ENCODE measurements at places on chromosomes 7 and 10. TPM values are rescaled to one million over a fixed set of nuclear protein-coding genes. Genes with fewer than 3 reads are reported as not detected.

DNA sequence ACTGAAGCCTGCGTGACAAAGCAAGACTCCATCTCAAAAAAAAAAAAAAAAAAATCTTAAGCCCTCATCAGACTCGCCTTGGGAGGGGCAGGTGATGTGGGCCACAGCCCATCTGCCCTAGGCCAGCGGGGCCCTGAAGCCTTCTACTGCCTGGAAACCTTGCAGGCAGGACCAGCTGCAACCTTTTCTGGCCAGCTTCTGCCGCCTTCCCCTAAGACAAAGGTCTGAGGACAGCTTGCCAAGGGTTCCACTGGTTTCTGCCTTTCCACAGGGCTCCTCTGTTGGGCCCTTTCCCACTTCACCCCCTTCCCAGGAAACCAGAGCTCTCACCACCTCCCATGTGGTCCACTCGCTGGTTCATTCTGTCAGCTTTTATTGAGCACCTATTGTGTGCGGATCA is 35.2 kb downstream of the UBTD1 start:
- no peak for DNase-seq

GRCh38 chr7:6650521-6651011 is 13.4 kb downstream of the ZNF316 start:
- DNase-seq, result no peak

GRCh38 chr7:44470135-44470479 is 20.4 kb downstream of the NUDCD3 start:
- no peak for DNase-seq

- DNase-seq, result no peak
Measured at GRCh38 chr7:26580711-26581110, 283.7 kb downstream of the SKAP2 start.

GRCh38 chr10:110822035-110822711 is 49.6 kb upstream of the PDCD4 start:
- no peak for DNase-seq

GRCh38 chr10:27743012-27743876 is 2.4 kb downstream of the MKX start:
- no peak for DNase-seq

DNA sequence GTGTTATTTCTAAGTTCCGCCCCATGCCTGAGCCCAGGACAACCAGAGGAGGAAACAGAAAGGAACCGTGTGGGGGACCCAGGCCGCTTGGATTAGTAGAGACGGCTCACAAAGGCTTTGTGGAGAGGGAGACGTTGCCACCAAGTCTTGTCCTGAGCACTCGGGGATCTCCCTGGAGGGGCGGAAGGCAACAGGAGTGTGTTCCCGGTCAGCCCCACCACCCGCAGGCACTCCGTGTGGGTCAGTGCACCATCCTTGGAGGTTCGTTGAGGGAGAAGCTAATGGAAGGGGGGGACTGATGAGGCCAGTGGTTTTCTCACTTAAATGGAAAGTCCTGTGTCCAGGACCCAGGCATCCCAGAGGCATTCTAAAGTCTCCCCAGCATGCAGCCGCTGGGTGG is 26.7 kb upstream of the EN2 start:
- DNase-seq, result no peak

Gene TRIP6
- 96.8 TPM for polyA plus RNA-seq

Gene TMEM60
- polyA plus RNA-seq, result 25.3 TPM

Gene ZFAND2A
- polyA plus RNA-seq, result 22.2 TPM
